ENCODE measurements at places on chromosomes 3 and 15. TPM values are rescaled to one million over a fixed set of nuclear protein-coding genes. Genes with fewer than 3 reads are reported as not detected.

The GHSR gene
- polyA plus RNA-seq = not detected

The GUCA1C gene
- polyA plus RNA-seq = not detected

DNA sequence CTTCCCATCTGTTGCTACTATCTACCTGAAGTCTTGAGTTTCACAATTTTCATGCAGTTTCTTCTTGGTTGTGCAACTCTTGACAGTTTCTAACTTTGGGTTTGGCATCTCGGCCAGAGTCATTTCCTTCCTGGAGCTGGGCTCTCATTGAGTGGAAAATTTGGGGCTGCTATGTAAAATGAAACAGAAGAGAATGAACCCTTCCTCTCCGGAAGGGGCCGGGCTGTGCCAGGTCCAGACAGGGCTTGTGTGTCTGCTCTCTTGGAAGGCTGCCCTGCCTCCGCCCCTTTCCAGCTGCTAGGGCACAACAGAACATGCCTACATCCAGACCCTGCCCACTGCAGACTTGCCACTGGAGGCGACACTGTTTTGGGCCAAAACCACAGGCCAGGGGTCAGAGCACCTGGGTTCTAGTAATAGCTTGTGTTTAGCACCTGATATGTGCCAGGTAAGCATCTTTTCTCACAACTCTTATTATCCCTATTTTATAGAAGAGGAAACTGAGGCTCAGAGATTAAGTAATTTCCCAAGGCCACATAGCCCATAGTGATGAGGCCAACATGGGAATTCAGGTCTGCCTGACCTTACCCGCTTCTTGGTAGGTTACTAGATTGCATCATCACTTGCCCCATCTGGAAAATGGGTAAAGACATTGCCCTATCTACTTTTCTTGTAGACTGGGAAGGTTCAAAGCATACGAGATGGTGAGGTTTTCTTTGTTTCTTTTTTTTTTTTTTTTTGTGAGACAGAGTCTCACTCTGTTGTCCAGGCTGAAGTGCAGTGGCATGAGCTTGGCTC, 25.0 kb downstream of the IRAK2 start:
- no peak for DNase-seq

DNA sequence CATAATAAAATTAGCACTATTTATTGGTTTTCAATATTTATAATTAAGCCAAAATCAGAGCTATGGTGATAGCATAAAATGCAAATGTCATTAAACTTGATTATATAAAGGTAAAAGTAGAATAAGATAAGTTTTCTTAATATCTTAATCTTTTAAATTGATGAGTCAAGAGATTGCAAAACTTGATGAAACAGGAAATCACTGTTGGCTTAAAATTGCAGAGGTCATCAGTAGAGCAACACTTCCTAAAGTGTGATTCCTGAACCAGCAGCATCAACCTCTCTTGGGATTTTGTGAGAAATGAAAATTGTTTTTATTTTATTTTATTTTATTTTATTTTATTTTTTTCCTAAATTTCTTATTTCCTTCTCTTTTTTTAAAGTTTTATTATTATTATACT, 226.4 kb upstream of the CTDSPL start:
- DNase-seq = no peak

The COLQ gene
- polyA plus RNA-seq = 0.91 TPM

- no peak for DNase-seq
Observed at GRCh38 chr3:172069478-172069877, 30.1 kb downstream of the FNDC3B start.

DNA sequence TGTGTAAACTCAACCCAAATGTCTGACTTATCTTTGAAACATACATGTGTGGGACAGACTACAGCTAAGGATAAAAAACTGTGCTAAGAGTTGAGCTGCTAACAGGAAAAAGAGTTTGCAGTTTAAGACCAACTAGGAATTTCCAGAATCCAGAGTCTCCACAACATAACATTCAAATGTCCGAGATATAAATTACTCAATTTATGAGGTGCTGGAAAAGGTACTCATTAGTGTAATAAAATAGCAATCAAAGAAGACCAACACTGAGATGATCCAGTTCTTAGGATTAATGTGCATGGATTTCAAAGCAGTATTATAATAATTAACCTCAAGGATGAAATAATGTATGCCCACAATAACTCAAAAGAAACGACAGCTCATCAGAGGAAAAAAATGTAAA, 426.5 kb upstream of the KCNMB2 start:
- no peak for DNase-seq

The NDUFB4 gene
- 183 TPM for polyA plus RNA-seq

- DNase-seq = no peak
Observed at GRCh38 chr15:77575203-77575934, 57.3 kb downstream of the LINGO1 start.

- no peak for DNase-seq
Observed at GRCh38 chr3:14646131-14646573, 5.4 kb upstream of the CCDC174 start.

The SPATA12 gene
- polyA plus RNA-seq = not detected

The ADAMTSL3 gene
- polyA plus RNA-seq = 0.06 TPM

GRCh38 chr15:70297465-70298058, 199.8 kb upstream of the TLE3 start:
- no peak for DNase-seq

The TRIM42 gene
- polyA plus RNA-seq = not detected

DNA sequence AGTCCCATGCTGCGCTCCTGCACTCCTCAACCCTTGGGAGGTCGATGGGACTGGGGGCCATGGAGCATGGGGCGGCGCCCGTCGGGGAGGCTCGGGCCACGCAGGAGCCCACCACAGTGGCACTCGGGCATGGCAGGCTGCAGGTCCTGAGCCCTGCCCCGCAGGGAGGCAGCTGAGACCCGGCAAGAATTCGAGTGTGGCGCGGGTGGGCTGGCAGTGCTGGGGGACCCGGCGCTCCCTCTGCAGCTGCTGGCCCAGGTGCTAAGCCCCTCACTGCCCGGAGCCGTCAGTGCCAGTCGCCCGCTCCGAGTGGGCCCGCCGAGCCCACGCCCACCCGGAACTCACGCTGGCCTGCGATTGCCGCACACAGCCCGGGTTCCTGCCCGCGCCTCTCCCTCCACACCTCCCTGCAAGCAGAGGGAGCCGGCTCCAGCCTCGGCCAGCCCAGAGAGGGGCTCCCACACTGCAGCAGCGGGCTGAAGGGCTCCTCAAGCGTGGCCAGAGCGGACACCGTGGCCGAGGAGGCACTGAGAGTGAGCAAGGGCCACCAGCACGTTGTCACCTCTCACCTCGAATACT, 200.3 kb downstream of the ROBO2 start:
- no peak for DNase-seq

The EIF4E3 gene
- 2.5 TPM for polyA plus RNA-seq

The CACNA1D gene
- 0.07 TPM for polyA plus RNA-seq

The PDE12 gene
- polyA plus RNA-seq = 11.5 TPM

- DNase-seq = no peak
Observed at GRCh38 chr3:51386852-51387229, 1.8 kb downstream of the MANF start.

The FSIP1 gene
- polyA plus RNA-seq = 0.43 TPM

DNA sequence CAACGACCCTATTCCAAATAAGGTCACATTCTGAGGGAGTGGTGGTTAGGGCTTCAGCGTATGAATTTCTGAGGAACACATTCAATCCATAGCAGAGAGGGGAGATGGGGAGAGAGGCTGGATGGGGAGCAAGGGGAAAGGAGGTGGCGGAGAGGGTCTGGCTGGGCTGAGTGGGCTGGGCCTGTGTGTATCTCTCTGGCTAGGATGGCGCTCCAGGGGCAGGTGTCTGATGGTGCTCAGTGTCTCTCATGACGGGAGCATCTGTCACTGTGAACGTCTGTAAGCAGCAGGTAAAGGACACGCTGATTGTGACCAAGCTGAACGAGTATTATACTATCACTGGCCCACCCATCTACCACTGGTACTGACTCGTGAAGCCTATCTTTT, 159.6 kb downstream of the XXYLT1 start:
- no peak for DNase-seq

GRCh38 chr15:86877171-86877631, 797.5 kb downstream of the AGBL1 start:
- no peak for DNase-seq

The PYGO1 gene
- polyA plus RNA-seq = 7.7 TPM

DNA sequence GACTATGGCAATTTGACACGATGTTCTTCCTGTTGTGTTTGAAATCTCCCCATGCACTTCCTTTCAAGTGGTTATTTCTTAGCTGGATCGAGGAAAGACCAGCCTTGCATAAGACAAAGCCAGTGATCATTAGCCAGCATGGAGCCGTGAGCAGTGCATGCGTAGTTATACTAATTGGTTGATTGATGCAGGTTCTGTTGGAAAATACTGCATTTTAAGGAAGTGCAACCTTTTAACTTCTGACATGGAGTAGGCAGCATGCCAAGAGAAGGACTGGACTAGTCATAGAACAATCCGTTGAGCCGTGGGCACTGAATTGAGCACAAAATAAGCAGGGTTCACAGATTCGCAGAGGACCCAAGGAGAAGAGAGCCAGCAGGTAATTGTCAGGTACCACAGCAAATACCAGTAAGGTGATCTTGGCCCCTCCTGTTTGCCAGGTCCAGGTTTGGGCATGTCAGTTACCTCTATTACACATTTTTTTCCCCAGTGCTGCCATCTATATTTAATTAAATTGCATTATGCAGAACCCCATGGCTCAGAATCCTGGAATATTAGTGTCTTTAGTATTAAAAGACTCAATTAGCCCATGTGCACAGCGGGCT, 29.0 kb upstream of the BCL6 start:
- no peak for DNase-seq

The ZNF80 gene
- polyA plus RNA-seq = not detected

DNA sequence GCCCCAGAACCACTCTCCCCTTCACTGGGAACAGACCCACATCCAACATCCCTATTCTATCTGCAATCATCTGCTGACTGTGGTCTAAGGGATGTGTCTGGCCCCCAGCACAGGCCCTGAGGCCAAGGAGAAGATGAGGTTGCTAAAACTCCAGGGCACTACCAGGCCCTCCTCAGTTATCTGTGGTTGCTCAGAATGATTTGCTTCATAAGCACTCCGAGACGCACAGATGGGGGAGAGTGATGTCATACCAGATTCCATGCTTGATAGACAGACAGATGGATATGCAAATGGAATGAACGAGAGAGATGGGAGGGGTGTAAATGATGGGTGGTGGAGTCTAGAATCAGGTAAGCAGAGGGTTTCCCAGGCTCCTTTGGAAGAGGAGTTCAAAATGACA, 57.8 kb downstream of the CEMIP start:
- DNase-seq = no peak

DNA sequence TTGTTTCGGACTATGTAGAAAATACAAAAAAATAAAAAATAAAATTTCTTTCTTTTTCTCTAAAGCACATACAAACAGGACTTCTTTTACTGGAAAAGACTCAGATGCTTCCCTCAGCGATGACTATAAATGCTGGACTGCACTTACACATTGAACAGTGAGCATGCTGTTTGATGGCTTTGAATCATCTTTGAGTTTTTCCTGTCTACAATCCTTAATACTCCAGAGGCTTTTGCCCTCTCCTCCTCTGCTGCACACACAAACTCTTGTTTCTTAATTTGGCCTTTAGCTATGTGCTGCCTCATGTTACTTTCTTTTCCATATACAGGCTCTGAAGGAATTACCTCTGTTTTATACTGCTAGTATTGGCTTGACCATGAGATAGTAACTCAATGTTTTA, 575.1 kb downstream of the EPHA3 start:
- DNase-seq = no peak

GRCh38 chr15:100898152-100898490, 18.5 kb downstream of the ALDH1A3 start:
- no peak for DNase-seq

DNA sequence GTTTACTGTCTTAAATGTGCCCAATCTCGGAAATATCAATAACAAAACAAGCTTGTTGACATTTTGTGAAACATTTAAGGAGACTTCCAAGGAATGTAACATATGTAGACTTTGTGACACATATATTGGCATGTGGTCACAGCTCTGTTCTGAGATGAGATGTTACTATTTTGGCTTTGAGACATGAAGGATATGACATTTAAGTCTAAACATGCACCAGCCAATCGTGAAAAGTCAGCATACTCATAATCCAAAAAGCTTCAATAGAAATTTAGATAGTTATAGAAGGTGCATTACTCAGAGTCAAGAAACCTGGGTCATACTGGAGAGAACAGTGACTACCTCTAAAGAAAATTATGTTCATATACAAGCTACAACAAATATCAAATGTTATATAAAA, 13.4 kb downstream of the COMMD2 start:
- DNase-seq = no peak

The CLRN1 gene
- polyA plus RNA-seq = not detected

The AGTR1 gene
- 0.20 TPM for polyA plus RNA-seq

DNA sequence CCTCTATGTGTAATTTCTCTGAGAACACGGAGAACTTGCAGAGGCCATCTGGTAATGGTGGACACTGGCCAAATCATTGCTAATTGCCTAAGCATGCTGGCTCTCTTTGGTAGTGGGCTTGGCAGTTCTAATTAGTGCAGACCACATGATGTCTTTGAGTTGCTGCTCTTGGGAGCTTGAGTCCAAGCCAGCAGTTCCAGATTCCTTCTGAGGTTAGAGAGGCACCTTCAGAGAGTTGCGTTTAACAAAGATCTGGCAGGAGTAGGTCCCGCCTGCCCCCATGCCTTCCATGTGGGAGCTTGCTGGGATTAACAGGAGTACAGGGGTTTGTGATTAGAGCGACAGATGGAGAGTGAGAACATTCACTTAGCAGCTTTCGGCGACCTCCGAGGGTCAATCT, 449.0 kb upstream of the LMCD1 start:
- DNase-seq = no peak

The CACNA2D2 gene
- 0.09 TPM for polyA plus RNA-seq

DNA sequence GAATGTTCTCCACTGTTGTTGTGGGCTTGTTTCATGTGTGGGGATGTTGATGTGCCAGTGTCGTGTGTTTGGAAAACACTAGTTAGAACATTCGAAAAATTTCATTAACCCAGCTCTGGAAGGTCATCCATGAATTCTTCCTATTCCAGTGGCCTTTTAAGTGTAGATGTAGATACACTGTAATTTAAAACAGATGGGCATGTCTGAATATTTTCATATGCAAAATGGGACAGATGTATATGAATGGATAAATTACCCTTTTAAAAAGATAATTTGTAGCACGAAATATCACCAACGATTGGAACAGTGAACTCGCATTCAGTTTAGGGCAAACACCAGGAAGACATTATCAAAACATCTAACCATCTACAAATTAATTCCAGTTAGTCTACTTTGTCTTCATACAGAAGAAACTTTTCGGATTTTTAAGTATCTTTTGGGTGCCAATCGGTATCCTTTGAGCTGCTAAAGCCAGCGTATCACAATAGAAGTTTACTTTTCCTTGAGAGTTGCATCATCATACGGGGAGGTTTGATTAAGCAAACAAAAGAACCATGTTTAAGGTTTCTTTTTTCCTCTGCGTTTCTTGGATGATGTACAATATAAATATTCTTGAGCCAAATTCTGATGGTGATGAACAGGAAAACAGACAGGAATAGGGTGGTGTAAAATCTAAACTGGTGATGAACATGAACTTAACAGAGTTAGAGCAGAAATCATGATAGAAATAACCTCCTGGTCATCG, 528.1 kb downstream of the FOXP1 start:
- no peak for DNase-seq

DNA sequence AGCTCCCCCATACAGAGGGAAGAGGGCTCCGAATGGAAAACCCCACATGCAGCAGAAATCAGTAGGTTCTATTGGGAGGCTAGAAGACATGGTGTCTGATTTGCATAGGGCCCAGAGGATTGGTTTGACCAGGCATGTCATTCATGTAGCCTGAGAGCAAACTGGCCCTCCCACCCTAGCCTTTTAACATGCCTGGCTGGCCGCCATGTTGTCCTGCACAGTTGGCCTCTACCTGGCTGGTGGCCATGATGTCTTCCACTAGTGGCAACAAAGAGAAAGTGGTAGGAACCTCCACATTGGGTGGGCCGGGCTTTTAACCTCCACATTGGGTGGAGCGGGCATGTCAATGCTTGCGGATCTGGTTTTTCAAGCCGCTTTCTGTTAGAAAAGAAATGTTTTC, 312.1 kb downstream of the TAFA4 start:
- no peak for DNase-seq

Measured in AG04450 (cell line).